ENCODE measurements at places on chromosomes 12 and 14.
A peak's percentile ranks its signal among the peaks of the same experiment; 100 is the strongest.

GRCh38 chr12:124853781-124854636 lies 9.7 kb downstream of the SCARB1 start:
- no peak for DNase-seq
- H3K36me3 ChIP-seq = no peaks in the 10 kb centered on the region
- H3K4me3 ChIP-seq = no peak overlapping the region
- no peaks in the 10 kb centered on the region for H3K4me1 ChIP-seq

GRCh38 chr14:74583689-74584434 lies 28.2 kb downstream of the LTBP2 start:
- no peak overlapping the region for H3K27ac ChIP-seq
- no peaks in the 10 kb centered on the region for H3K27me3 ChIP-seq
- no peak overlapping the region for H3K4me3 ChIP-seq

- no peak for DNase-seq
- H3K27me3 ChIP-seq = no peaks in the 10 kb centered on the region
- H3K36me3 ChIP-seq = no peaks in the 10 kb centered on the region
- H3K4me3 ChIP-seq = no peak overlapping the region
- peaks cover 11% of the 10 kb centered on the region for H3K4me1 ChIP-seq
These were observed 72.2 kb downstream of the BORCS5 start for GRCh38 chr12:12428961-12429657.

GRCh38 chr12:103877934-103878510 lies 37.0 kb upstream of the NT5DC3 start:
- no peaks in the 10 kb centered on the region for H3K27me3 ChIP-seq
- peak; percentile 15 for DNase-seq
- H3K36me3 ChIP-seq = no peaks in the 10 kb centered on the region
- H3K4me1 ChIP-seq = peaks cover 4% of the 10 kb centered on the region
- H3K4me3 ChIP-seq = no peak overlapping the region

- no peaks in the 10 kb centered on the region for H3K27me3 ChIP-seq
- no peak overlapping the region for H3K27ac ChIP-seq
- no peak overlapping the region for H3K4me3 ChIP-seq
These were observed 176.3 kb downstream of the KSR2 start for GRCh38 chr12:117792471-117792870.

DNA sequence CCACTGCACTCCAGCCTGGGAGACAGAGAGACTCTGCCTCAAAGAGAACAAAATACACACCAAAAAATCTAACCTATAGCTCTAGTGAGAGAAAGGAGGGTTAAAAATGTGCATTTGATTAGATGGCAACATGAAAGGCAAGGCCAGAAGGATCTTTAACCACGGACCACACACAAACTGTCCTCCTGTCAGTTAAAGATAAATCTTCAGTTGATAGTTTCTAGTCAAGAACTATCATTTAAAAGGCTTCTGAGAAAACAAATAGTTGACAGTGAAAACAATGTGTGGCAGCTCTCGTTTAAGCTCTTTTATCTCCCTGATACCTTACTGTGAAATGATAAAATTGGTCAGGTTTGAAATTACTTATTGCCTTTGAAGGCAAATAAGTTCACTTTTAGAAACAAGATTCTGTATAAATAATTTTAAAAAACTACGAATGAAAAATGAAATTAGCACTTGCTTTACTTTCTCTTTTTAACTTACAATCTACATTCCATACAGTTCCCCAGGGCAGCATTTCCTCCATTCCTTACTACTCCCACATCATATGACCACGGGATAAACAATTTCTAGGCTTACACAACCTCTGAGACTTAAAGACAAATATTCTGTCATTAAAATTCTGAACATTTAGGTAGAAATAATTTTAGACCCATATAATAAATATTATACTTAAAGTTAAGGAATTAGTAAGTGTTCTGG lies 71.4 kb upstream of the GNPNAT1 start:
- no peak overlapping the region for H3K27ac ChIP-seq
- no peaks in the 10 kb centered on the region for H3K4me1 ChIP-seq
- H3K27me3 ChIP-seq = no peaks in the 10 kb centered on the region
- no peak overlapping the region for H3K4me3 ChIP-seq

GRCh38 chr12:89692439-89692838 lies 16.2 kb downstream of the ATP2B1 start:
- no peaks in the 10 kb centered on the region for H3K27me3 ChIP-seq
- peaks cover 44% of the 10 kb centered on the region for H3K4me1 ChIP-seq
- DNase-seq = no peak
- no peak overlapping the region for H3K27ac ChIP-seq
- no peaks in the 10 kb centered on the region for H3K36me3 ChIP-seq

Measured in effector memory CD4-positive, alpha-beta T cell (primary cell).